Activated CD8-positive, alpha-beta T cell treated with anti-CD3 and anti-CD28 coated beads, Interleukin-2, amount 10 ng/mL, durations not matched to agents 7 days and 5 days (primary cell): ENCODE measurements at places on chromosomes 1 and 21. TPM values are rescaled to one million over a fixed set of nuclear protein-coding genes. Genes with fewer than 3 reads are reported as not detected.
A peak's percentile ranks its signal among the peaks of the same experiment; 100 is the strongest.

GRCh38 chr1:64912191-64912590, 54.2 kb downstream of the JAK1 start:
- H3K27me3 ChIP-seq = no peaks in the 10 kb centered on the region
- no peak overlapping the region for H3K4me3 ChIP-seq
- H3K36me3 ChIP-seq = no peaks in the 10 kb centered on the region
- H3K27ac ChIP-seq = no peak overlapping the region

DNA sequence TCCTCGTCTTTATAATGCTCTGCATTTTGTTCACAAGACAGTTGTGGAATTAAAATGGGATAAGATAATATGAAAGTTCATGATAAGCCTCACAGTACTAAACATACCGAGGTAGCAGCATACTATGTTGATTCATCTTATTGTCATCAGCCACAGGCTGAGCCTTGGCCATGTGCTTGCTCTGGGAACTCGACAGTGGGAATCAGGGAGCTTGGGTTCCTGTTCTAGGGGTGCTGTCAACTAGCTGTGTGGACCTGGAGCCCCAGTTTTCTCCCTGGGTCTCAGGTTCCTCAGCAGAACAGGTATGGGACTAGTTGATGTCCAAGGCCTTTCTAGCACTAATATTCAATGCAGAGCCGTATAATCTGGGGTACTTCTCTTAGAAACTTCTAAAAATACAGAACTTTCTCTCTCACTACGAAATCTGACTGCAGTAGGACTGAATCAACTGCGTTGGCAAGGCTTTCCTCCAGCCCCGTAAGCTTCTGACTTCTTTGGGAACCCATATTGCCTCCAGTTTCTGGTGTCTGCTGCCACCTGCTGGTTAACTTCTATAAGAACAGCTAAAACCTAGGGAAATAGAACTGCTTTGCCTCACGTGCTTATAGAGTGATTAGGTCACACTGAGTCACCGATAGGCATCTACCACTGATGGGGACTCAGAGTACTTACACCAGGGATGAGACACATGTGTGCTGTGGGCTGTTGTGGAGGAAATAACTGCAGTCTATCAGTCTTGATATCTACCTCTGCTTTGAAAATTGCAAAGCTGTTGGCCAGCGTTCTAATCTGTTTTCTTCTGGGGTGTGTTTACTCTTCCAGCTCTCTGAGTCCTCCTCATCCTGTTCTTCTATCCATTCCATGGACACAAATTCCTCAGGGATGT, 110.9 kb downstream of the RGL1 start:
- peak; percentile 82 for DNase-seq
- H3K27ac ChIP-seq = no peak overlapping the region
- H3K36me3 ChIP-seq = no peaks in the 10 kb centered on the region
- H3K4me3 ChIP-seq = no peak overlapping the region
- no peaks in the 10 kb centered on the region for H3K27me3 ChIP-seq

GRCh38 chr1:68307378-68307787, 75.1 kb upstream of the WLS start:
- no peaks in the 10 kb centered on the region for H3K36me3 ChIP-seq
- no peak overlapping the region for H3K27ac ChIP-seq
- no peaks in the 10 kb centered on the region for H3K27me3 ChIP-seq
- DNase-seq = no peak

- H3K27ac ChIP-seq = no peak overlapping the region
- H3K27me3 ChIP-seq = no peaks in the 10 kb centered on the region
- DNase-seq = no peak
- no peak overlapping the region for H3K4me3 ChIP-seq
Measured at GRCh38 chr1:190453550-190453949, 24.1 kb downstream of the BRINP3 start.

- DNase-seq = no peak
- no peak overlapping the region for H3K4me3 ChIP-seq
- H3K27ac ChIP-seq = no peak overlapping the region
Measured at GRCh38 chr1:56310945-56311344, 268.4 kb downstream of the PLPP3 start.

KPRP gene
- total RNA-seq = not detected

FAM72B gene
- total RNA-seq = 30.8 TPM

KRTAP12-2 gene
- total RNA-seq = not detected
